ENCODE measurements at places on chromosomes 3 and 15.

DNA sequence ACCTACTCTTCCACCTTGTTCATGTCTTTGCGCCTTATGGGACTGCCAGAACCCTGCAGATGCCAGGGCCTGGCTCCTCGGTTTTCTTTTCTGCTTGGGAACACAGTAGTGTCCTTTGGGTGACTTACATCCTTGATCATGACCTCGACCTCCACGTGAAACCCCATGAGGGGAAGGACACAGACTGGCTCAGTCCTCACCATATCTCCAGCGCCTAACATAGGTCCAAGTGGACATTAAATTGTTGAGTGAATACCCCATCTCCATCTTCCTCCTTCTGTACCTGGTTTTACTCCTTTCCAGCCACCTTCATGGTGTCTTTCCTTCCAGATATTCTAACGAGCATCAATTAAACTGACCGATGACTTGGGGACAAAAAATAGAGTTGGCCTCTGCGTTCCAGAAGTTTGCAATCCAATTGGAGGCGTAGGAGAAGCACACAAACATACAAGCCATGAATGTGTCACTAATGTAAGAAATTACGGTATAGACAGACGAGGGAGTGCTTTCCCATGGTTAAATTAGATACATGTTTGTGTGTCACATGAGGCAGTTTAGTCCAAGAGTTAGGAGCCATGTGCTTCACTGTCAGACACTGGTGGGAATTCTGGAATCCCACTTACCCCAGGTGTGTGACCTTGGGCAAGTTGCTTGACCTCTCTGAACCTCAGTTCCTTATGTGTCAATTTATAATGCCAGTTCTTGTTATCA is 907 bp upstream of the HERC1 start:
- DNase-seq, result no peak

DNA sequence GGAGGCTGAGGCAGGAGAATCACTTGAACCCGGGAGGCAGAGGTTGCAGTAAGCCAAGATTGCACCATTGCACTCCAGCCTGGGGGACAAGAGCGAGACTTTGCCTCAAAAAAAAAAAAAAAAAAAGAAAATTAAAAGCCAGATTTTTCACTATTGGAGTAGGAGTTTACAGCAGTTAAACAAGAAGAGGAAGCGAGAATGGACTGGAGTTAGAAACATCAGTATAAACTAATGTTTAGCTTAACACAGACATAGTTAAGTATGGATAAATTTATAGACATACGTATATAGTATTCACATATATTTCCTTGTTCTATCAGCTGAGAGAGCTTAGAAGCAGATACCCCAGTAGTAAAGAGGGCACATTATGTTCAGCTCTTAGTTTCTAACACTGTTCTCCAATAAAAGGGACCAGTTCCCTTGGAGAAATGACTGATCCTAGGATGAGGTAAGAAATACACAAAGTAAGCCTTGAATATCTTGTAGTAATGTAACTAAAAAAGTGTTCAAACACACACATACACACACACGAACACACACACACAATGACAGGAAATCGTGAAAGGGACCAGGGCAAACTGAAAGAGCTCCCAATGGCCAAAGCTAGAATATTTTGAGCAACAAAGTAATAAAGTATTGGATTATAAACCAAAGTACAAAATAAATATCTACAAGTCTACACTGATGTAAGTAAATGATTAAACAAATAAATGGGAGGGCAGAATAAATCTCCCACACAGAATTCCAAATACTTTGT is 25.1 kb downstream of the PIK3CB start:
- no peak for DNase-seq

- peak; percentile 46 for DNase-seq
These were observed 62.2 kb downstream of the MB21D2 start for GRCh38 chr3:192855434-192855833.

DNA sequence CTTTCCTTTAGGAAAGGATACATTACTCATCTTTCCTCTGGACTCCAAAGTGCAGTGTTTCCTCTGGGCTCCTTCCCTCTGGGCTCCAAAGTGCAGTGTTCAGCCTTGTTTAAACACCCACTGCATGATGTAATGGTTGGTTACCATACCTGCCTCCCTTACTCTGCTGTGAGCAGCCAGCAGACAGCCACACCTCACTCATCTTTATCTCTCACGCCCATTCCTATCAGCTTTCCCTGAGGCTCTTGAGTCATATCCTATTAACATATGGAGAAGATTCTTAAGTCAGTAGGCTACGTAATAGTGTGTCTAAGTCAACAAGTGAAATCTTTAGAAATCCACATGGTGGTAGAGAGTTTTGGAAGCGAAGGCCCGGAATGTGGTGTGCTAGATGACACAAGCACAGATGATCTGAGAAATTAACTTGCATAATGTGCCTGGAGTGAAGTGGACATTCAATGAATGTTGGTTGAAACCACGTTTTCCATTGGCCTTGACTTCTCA is 97.2 kb upstream of the CTNNB1 start:
- DNase-seq, result no peak

DNA sequence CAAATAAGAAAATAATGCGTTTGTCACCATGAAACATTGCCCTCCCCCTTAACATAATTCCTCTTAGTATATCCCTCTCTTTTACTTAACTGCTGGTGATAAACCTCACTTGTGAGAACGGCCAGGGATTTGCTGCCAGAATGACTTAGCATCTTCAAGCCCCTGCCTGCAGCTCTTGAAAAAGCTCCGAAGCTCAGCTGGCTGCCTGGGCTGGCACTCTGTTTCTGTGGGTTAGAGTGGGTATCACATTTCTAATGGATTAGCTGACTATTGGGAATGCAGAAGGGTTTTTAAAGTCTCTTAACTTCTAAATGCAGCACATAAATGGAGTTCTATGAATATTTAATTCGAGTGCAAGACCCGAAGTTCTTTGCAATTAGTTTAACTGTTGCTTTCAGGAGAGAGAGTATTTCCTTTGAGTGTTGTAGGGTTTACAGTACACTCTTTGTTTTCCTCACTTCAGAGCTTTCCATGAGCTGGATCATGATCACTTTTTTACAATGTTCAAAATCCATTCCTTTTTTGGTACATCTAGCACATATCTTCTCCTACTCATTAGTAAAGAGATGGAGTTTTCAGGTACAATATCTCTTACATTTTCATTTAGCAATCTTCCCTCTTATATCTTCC is 124.7 kb upstream of the RBMS3 start:
- no peak for DNase-seq

DNA sequence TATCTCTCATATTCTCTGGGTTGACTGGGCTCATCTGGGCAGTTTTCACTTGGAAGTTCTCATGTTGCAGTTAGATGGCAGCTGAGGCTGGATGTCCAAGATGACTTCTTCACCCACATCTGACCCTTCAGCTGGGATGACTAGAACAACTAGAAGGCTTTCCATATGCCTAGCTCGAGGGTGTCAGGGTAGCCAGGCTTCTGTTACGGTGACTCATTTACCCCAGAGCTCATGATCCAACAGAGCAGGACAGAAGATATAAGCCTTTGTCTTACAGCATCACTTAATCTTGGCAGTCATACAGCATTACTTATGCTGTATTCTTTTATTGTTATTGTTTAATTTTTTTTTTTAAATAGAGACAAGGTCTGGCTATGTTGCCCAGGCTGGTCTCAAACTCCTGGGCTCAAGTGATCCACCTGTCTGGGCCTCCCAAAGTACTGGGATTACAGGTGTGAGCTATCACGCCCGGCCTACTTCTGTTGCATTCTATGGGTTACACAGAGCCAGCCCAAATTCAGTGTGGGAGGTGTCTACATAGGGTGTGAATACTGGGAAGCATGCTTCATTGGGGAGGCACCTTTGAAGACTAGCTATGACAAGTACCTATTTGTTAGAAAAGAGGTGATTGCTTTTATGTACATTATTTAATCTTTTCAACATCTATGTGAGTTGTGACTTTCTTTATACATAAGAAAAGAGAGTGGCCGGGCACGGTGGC is 10.7 kb downstream of the HMCES start:
- DNase-seq, result no peak

GRCh38 chr3:45553469-45553974 is 41.0 kb upstream of the LIMD1 start:
- DNase-seq, result no peak

GRCh38 chr3:18087988-18088387 is 337.2 kb downstream of the SATB1 start:
- no peak for DNase-seq

GRCh38 chr3:44954962-44955361 is 21.0 kb downstream of the ZDHHC3 start:
- DNase-seq, result no peak

DNA sequence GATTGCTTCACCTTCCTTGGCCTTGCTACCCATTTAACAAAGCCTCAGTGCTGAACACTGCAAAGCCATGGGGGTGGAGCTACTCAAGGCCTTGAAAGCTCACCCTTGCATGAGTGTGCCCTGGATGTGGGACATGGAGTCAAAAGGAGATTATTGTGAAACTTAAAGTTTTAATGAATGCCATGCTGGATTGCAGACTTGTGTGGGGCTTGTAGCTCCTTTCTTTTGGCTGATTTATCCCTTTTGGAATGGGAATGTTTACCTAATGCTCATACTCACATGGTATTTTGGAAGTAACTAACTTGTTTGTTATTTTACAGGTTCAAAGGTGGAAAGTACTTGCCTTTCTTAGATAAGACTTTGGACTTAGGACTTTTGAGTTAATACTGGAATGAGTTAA is 538.5 kb upstream of the NECTIN3 start:
- no peak for DNase-seq

DNA sequence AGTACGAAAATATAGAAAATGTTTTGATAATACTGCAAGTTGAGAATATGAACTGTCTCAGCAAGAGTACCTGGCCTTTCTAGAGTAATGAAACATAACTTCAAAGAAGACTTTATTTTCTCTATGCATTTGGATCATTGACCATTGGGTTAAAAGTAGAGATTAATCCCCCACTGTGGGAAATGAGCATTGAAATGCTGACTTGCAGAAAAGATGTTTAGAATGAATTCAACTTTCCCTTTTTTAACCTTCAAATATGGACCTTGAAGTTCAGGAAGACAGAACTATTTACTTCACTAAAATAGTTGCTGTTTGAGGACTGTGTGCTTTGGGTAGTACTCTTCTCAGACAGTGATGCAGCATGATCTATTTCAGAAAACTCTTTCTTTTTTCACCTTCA is 75.7 kb downstream of the NLGN1 start:
- DNase-seq, result no peak
